ENCODE measurements at places on chromosomes 7 and 10.

GRCh38 chr10:21885940-21886339 is 117.6 kb downstream of the DNAJC1 start:
- DNase-seq = no peak

DNA sequence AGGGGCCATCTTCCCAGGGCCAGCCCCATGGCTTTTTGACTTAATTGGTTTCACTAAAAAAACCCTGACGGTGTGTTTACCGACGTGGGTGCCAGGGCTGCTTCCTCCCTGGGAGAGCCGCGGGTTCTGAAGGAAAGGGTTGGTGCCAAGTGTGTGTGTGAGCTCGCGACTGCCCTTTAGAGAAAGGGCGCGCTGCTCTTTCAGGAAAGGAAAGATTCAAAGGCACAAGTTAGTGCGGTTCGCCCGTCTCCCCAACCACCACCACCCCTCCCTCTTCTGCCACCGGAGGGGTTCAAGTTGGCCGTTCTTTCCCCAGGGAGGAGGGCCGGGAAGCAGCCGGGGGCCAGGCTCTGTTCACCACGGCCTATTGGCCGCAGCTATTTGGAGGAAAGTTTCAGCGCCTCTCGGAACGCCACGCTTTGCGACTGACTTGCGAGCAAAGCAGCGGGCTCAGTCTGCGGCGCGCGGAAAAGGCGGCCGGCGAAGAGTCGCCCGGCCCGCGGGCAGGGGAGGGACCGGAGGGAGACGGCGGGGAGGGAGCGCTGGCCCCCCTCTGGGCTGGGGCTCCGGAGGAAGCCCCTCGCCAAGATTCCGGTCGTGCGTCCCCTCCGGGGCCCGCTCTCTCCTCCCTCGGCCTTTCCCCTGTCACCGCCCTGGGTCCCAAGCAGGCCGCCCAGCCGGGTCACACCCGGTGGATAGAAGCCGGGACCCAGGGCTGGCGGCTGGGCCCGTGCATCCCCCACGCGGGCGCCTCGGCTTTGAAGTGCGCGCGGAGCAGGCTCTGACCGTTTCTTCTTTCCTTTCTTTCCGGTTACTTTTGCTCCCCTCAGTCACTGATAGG is 165.9 kb upstream of the PPP1R3A start:
- DNase-seq = no peak

GRCh38 chr7:13920053-13920697 is 69.3 kb downstream of the ETV1 start:
- DNase-seq = peak; percentile 100

- peak; percentile 93 for DNase-seq
Observed at GRCh38 chr10:119316729-119317097, 109.3 kb downstream of the GRK5 start.

GRCh38 chr7:148695953-148696352 is 2.8 kb upstream of the CUL1 start:
- DNase-seq = no peak

- no peak for DNase-seq
Observed at GRCh38 chr7:20224025-20224424, 6.8 kb upstream of the MACC1 start.

GRCh38 chr10:102919246-102919959 is 1.3 kb downstream of the CNNM2 start:
- DNase-seq = no peak

- DNase-seq = no peak
Observed at GRCh38 chr10:29669149-29669548, 34.4 kb upstream of the SVIL start.

DNA sequence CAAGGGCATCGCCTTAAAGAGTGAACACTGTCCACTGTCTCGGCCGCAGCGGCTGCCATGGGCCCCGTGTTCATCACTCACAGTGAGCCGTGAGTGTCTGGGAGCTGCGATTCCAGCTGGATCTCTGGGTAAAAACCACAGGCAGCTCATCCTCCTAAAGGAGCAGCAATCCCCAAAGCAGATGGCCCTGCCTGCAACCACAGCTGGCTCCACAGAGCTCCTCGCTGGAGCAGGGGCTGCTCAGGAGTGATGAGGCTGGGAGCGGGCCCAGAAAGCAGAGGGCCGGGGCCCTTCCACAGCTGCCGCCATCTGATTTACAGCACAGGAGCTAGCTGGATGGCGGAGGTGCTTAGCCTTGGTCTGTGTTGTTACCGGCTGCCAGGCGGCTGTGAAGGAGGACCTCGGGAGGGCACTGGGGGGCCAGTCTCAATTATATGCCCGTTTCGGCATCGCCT is 6.6 kb upstream of the TMEM184A start:
- no peak for DNase-seq

DNA sequence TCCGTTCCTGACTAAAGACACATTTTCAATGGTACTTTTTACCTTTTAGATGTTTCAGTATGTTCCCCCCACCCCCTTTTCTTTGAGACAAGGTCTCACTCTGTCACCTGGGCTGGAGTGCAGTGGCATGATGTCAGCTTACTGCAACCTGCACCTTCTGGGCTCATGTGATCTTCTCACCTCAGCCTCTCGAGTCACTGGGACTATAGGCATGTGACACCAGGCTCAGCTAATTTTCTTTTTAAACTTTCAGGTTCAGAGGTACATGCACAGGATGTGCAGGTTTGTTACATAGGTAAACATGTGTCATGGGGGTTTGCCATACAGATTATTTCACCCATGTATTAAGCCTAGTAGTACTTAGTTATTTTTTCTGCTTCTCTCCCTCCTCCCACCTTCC is 99.3 kb upstream of the RPA3 start:
- DNase-seq = no peak

DNA sequence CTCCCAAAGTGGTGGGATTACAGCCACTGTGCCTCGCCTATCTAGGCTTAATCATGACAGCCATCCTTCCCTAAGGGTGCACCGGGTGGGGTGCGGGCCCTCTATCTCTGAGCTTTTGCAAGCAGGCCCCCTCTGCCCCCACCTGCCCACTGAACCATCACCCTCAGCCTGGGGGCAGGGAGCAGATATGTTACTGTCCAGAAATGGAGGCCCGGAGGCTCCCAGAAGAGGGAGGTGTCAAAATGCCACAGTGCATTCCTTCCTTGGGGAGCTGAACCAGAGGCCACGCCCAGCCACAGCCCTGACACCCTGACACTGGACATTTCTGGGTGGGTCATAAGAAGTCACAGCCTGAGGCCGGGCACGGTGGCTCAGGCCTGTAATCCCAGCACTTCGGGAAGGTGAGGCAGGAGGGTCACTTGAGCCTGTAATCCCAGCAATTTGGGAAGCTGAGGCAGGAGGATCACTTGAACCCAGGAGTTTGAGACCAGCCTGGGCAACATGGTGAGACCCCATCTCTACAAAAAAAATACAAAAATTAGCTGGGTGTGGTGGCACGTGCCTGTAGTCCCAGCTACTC is 129.8 kb upstream of the TNRC18 start:
- DNase-seq = peak; percentile 28
